ENCODE measurements at places on chromosomes 1 and 21.

DNA sequence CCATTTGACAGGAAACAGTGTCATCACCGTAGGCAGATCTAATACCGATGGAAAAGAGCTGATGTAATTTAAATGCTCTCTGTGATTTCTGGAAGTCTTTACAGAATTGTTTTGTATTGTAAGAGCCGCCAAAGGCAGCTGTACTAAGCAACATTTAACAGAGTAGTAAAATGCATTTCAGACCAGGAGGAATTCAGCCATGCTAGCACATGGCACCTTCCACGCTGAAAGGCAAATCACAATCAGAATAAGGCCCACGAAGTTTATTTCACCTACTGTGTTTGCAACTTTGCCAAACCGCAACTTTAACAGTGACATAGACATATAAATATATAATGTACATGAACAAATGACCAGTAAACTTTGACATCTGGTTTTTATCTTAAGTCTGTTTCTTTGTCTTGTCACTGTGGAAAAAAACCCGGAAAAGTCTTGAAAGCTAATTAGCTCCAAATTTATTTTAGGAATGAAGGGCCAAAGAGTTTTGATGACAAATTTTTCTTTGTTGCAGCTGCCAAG is 26.1 kb upstream of the DISC1 start:
- DNase-seq = no peak

DNA sequence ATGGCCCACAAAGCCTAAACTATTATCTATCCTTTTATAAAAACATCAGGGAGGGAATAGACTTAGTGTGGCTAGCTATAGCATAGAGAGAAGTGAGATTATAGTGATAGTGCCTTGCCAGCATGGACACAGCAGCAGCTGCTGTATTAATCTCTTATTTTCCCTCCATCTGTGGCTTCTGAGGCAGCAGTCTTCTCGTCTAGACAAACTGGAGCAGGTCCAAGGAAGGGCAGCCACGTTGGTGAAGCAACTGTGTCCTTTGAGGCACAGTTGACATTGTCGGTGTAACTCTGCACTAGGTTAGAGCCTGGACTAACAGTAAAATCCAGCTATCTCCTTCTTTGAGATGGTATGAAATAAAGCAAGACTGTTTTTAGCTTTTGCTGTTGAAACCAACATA is 131.3 kb downstream of the CACHD1 start:
- DNase-seq = no peak

GRCh38 chr1:164743976-164744375 is 185.0 kb downstream of the PBX1 start:
- DNase-seq = no peak

DNA sequence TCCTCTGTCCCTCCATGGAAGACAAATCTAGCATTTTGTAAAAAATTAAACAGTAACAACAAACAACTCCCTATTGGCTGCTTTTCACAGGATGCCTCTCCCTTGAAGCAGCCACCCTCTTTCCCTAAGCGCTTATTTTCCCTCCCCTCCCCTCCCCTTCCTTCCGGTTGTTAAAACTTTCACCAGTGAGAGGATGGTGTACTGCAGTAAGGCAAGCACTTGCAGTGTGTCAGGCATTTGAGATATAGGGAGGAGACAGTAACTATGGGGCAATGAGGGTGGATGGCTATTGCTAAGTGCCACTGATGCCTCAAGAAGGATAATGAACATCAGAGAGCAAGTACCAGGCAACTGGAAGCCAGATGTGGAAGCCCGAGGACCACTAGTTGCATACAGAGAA is 19.1 kb upstream of the KIAA1614 start:
- no peak for DNase-seq

GRCh38 chr1:102875756-102876155 is 232.6 kb downstream of the COL11A1 start:
- no peak for DNase-seq

- no peak for DNase-seq
Measured at GRCh38 chr1:27402349-27402754, 9.9 kb downstream of the GPR3 start.

- DNase-seq = no peak
Measured at GRCh38 chr1:235888119-235888643, 21.5 kb upstream of the LYST start.

- no peak for DNase-seq
Measured at GRCh38 chr1:90952906-90953305, 68.9 kb downstream of the ZNF644 start.

- no peak for DNase-seq
Measured at GRCh38 chr1:68812333-68812732, 315.5 kb upstream of the DEPDC1 start.

DNA sequence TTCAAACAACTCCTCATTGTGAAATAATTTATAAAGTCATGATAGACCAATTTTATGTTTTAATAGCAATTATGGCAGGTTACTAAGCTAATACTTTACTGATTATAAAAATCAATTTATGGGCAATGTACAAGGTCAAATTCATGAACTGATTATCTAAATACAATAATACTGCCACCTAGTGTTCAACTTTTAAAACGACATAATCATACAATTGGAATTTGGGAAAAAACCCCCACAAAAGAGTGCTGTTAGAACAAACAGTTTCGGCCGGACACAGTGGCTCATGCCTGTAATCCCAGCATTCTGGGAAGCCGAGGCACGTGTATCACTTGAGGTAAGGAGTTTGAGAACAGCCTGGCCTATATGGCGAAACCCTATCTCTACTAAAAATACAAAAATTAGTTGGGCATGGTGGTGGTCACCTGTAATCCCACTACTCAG is 14.0 kb downstream of the GTF2B start:
- no peak for DNase-seq

DNA sequence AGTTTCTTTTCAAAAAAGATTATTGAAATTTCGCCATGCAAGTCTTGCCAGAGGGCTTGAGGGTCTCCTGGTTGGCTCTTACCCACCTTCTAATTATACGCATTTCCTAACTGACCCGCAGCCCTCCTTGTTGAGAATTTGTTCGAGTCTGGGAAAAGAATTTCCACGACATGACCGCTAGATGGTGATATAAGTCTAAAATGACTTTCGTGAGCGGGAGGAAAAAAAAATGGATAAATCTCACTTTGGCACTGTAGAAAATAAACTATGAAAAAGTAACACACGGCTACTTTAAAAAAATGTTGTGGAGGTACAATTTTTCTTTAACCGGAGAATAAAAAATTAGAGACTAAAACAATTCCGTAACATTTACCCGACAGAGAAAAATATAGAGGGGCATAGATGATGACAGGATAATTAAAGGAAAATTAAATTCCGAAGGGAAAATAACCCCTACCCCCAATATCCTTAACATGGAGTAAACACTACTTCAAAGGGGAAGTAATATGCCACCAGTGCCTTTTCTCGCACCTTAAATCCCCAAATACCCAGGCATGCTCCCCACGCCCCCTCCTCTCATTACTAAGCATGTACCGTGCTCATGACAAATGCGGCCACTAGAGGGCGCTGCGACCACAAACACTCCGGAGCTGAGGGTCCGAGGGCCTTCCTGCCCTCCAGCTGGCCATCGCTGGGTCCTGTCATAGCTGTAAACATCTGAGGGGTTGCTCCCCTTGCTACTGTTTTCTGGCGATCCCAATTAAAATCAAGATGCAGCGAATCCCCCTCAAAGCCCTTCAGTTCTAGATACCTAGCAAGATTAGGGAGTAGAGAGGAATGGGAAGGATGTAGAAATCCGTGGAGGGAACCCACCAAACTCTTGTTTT is 266.9 kb downstream of the ASTN1 start:
- DNase-seq = no peak

DNA sequence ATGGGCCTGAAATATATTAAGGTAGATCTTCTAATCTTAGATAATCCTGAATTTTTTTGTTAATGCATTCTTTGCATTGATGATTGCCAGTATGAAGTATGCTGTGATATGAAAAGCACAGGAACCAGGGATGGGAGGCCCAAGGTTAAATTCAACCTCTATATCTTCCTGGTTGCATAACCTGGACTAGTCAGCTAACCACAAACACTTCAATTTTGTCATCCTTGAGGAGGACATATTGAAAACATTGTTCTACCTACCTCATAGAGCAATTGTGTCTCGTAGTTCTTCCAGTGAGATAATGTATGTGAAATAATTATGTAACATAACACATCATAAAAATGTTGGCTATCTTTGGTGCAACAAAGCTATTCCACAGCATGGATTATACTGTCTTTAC is 25.6 kb downstream of the PDC start:
- DNase-seq = no peak

GRCh38 chr1:205061665-205062069 is 18.7 kb downstream of the CNTN2 start:
- DNase-seq = peak; percentile 2

GRCh38 chr1:6233376-6233775 is 2.4 kb downstream of the ICMT start:
- DNase-seq = no peak

- DNase-seq = peak; percentile 22
Measured at GRCh38 chr1:107776900-107777663, 187.9 kb downstream of the VAV3 start.

GRCh38 chr1:1037366-1038327 is 17.7 kb downstream of the AGRN start:
- no peak for DNase-seq

GRCh38 chr1:68600049-68600661 is 103.3 kb upstream of the DEPDC1 start:
- no peak for DNase-seq

DNA sequence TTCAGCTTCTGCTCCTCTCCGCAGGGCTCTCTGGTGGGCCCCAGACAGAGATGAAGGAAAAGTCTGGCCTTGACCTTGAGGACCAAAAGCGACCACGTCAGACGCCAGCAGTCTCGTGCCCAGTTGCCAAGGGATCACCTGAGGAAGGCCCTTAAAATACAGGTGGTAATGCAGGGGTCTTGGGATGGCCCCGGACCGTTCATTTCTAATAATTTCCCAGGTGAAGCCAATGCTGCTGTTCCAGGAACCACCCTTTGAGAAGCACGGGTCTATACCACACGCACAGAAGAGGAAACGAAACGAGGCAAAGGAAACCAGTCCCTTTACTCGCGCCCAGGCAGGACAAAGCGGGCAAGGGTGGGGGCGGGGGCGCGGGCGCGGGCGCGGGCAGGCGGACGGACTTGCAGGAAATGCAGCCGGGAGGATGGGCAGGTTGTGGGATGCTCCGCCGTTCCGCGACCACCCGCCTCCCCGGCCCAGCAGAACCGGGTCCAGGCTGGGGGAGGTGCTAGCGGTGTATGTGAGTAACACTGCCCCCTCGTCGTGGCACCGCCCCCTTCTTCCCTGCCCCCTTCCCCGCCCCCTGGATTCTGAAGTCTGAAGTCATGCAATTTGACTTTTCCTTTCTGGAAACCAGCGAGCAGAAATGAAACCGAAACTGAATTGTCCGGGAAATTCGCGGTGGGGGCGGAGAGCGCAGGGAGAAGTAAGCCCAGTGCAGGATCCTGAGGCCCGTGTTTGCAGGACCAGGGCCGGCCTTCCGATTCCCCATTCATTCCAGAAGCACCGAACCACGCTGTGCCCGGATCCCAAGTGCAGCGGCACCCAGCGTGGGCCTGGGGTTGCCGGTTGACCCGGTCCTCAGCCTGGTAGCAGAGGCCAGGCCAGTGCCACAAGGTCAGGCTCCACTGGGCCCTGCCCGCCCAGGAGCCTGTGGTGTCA is 5.8 kb upstream of the MX1 start:
- DNase-seq = peak; percentile 14

- DNase-seq = no peak
Measured at GRCh38 chr1:58573705-58574591, 3.1 kb downstream of the TACSTD2 start.

DNA sequence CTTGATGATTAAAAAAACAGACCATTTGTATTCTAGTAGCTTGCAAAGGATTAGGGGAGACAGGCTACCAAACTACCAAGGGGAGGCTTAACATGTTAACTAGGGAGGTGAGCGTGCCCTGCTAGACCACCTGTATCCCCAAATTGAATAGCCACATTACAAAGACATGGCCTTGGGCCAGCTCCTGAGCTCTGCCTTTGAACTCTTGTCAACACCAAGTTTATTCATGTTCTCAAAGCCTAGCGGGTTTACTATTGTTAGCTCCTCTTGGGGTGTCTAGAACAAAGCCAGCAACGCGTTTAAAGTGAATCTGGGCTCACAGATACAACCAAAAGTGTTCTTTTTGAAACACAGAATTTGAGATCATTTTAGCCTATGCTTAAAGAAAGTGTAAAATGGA is 36.3 kb downstream of the SMYD2 start:
- no peak for DNase-seq

DNA sequence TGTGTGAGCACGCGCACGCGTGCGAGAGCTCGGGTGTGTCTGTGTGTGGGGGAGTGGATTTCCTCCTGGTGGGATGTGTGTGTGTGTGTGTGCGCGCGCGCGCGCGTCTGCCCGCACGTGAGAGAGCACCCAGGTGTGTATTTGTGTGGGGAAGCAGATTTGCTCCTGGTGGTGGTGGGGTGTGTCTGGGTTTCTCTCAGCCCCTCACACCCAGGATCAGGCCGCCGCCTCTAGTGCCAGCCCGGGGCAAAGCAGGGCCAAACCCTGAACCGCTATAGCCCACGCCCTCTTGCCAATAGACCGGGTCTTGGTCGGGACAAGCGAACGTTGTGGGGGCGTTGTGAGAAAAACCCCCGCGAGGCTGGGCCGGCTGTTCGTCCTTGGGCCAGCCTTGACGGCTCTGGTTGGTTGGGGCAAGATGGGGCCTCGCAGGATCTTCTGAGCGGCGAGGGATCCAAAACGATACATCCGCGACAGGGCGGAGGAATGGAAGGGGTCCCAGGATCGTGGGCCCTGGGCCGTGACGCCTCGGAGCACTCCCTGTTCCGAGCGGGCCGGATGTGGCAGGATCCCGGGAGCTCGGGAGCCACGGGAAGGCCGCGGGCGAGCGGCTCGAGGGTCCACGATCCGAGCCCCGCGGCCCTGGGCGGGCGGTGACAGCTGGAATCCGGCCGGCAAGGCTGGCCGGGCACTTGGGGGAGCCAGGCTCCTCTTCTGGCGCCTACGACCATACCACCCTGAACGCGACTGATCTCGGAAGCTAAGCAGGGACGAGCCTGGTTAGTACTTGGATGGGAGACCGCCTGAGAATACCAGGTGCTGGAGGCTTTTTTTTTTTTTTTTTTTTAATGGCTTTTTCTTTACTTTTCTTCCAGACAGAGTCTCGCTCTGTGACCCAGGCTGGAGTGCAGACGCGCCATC is 68.2 kb downstream of the RNF187 start:
- DNase-seq = no peak

GRCh38 chr21:46185716-46186115 is 1.5 kb upstream of the SPATC1L start:
- DNase-seq = no peak

- DNase-seq = no peak
Measured at GRCh38 chr1:226642421-226642820, 93.9 kb downstream of the STUM start.

GRCh38 chr1:183033205-183033604 is 10.0 kb downstream of the LAMC1 start:
- no peak for DNase-seq

DNA sequence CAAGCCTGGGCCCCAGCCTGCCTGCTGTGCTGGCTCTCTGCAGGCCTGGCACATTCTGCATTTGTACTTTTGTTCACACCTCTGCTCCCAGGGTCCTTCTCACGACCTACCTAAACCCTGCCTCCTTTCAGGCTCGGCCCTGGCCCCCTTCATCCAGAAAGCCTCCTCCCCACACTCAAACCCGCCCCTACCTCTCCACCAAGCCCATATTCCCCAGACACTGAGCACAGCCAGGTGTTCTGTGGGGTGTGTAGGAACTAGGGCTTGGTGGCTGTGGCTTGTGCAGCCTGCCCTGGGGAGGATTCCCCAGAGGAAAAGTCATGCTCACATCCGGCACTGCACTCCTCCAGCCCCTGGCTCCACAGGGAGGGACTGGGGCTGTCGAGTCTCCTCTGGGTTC is 8.2 kb upstream of the MIXL1 start:
- no peak for DNase-seq

- DNase-seq = no peak
Measured at GRCh38 chr1:8354038-8354437, 36.1 kb downstream of the SLC45A1 start.

Data from NCI-H1417 treated with DMSO at 0.1 percent for 48 hours (cell line).